GOT3 (cell line): ENCODE measurements at places on chromosomes 11 and 22.

DNA sequence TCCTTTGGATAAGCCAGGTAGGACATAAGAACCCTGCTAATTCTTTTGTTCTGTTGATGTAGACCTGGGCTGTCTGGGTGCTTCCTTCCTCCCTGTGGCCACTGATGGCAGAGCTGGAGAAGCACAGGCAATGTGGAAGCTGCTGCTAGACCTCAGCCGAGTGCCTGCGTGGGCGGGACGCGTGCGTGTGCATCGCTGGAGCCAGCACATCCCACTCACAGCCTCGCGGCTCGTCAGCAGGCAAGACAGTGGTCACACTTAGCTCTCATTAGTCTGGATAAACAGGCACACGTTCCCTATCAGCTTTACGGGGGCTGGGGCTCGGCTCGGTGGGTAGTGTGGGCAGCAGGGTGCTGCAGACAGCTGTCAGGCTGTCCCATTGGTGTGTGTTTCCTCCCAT lies 155.7 kb downstream of the GRIK4 start:
- no peak for DNase-seq

DNA sequence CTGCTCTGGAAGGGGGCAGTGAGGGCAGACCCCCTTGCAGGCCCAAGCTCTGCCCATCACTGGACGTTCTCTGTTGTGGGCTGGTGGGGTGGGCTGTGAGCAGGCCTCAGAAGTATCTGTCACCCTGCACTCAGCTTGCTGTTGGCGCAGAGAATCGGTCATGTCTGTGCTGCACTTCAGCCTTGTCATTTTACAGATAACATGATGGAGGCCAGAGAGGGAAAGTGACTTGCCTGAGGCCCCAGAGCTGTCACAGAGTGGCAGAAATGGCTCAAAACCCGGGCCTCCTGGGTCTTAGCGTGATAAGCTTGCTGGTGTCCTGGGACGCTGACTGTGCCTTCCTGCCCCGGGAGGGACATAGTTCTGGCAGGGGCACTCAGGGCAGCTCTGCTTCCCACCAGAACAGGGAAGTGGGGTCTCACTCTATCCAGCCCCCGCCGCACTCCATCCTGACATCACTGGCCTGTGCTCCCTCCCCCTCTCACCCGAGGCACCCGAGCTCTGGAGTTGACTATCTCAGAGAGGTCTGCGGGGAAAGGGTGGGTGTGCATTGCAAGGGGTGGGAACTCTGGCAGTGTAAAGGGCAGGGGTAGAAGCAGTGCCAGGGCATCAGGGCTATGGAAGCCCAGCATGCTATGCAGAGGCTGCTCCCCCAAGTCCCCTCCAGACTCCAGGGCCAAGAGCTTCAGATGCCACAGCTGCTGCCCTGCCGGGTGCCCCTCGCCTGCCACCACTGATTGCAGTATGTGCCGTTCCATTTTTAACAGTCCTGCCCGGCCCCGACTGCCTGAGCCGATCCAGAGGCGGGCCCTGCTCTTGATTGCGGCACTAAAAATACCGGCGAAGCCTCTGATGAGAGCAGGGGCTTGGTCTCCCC lies 50.4 kb upstream of the NECTIN1 start:
- no peak for DNase-seq

DNA sequence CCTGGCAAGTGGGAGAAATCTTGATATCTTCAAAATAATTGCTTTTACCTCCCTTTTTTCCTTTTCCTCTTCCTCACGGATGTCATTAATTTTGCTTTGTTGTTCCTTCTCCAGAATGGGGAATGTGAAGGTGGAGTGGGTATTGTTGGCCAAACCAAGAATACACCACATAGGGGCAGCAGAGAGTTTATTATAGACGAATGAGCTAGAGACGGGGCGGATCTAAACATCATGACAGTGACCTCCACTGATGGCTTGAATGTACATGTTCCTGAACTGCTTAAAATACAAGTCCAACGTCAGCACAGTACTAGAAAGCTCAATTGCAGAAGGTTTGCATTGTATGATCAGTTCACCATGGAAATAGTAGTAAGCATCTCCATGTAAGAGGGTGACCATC lies 122.3 kb upstream of the SNX19 start:
- DNase-seq, result no peak

GRCh38 chr22:22786301-22787115 lies 101.1 kb upstream of the IGLL5 start:
- no peak for DNase-seq

- DNase-seq, result no peak
Measured at GRCh38 chr11:8066911-8067455, 14.0 kb upstream of the TUB start.

GRCh38 chr22:41746567-41747400 lies 47.5 kb downstream of the MEI1 start:
- peak; percentile 56 for DNase-seq

- no peak for DNase-seq
Measured at GRCh38 chr11:96330511-96330859, 12.5 kb downstream of the MAML2 start.
